ENCODE measurements at places on chromosomes 16 and 17.

DNA sequence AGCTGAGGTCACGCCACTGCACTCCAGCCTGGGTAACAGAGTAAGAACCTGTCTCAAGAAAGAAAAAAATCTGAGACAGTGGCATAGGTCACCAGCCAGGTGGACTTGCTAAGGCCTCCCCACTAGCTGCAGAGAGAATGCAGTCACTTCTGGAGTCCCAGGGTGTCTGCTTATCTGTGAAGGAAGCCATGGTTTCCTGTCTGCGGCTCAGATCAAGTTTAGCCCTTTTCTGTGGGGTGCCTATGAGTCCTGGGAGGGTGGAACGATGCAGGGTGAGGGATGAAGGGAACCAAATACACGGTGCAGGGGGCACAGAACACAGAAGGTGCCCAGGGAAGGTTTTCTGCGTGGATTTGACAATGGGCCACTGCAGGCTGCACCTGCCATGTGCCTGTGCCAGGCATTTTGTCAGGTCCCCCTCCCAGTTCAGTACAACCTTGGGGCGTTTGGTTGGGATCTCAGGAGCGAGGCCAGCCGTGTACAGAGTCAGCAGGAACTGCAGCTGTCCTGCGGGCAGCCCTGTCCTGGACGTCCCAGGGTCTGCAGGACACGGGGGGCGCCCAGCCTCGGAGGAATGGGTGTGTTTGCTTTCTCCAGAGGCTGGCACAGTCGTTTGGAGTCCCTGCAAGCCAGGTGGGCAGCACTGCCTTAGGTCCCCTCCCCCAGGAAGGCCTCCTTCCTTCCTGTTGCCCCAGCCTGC lies 41.8 kb downstream of the RAB11FIP4 start:
- peak; percentile 41 for ATAC-seq

GRCh38 chr17:76474894-76475293 lies 7.5 kb downstream of the AANAT start:
- ATAC-seq, result no peak

GRCh38 chr16:2779978-2780898 lies 3.2 kb upstream of the ELOB start:
- ATAC-seq, result no peak

GRCh38 chr17:7313088-7313889 lies 1.9 kb downstream of the GPS2 start:
- ATAC-seq, result no peak

DNA sequence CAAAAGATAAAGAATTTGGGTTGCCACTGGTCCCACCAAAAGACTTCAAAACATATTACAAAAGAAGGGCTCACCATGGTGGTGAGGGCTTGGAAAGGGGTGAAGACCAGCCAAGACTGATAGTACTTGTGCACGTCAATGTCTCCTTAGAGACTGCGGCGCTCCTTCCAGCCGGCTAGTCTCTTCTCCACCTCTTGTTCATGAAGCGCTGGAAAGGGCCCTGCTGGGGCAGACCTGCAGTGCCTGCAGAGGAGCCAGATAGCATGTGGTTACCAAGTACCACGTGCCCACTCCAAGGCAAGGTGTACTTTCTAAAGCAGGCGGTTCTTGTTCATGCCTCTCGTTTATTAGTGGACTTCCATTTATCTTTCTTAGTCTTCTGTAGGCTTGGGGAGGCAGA lies 92.7 kb upstream of the FAM20A start:
- no peak for ATAC-seq

GRCh38 chr17:67659028-67659427 lies 58.7 kb upstream of the NOL11 start:
- no peak for ATAC-seq

DNA sequence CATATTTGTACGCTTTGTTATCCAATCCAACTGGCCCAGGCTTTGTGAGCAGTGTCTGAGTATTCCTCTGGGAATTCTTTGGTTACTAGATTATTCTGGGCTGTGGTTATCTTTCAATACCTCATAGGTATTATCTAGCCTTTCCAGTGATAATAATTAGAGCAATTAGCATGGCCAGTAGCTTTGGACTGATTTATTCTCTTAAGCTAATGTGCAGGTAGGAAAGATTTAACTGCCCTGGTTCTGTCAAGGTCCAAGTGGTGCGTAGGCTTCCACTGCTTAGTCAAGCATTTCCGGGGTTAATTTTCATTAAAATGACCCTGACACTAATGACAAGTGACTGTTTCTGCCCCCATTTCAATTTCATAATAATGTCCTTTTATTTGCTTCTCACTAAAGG lies 54.2 kb upstream of the PMFBP1 start:
- ATAC-seq, result no peak

DNA sequence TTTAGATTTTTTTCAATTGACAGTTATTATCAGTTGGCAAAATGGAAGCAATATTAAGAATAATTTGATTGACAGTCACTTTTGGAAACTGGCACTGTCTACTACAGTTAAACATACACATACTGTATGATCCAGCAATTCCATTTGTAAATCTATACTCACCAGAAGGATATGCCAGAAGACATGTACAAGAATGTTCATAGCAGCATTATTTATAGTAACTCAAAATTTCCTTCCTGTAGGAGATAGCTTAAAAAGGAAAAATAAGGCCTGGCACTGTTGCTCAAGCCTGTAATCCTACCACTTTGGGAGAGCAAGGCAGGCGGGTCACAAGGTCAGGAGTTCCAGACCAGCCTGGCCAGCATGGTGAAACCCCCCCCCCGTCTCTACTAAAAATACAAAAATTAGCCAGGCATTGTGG lies 89.3 kb downstream of the VMP1 start:
- ATAC-seq, result no peak

GRCh38 chr16:8742068-8742467 lies 55.4 kb downstream of the TMEM186 start:
- no peak for ATAC-seq

DNA sequence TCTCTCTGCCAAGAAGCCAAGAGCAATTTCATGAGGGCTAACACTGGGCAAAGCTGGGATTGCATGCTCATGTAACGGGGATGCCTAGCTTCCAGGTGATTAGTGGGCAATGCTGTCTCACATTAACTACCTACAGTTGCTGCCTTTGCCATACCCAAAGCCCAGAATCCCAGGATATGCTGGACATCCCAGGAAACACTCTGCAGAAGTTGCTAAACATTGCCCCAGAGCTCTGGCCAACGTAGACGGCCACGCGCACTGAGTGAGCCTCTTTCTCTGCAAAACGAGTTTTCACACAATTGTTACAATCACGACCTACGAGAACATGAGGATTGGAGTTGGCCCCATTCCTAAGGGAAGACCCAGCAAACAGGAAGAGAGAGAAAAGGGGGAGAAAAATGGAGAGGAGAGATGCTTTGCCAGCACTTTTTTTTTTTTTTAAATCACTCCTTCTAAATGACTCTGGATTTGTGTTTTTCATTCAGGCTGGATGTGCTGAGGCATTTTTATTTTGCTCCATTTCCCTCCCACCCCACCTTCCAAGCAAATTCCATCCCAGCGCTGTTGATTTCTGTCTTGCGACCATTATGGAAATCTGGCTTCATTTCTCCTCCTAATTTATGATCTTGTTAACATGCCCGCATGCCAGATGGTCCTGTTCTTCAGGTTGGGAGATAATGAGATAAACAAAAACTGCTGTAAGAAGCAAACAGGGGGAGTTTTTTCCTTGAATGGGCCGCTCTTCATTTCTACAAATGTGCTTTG lies 112.8 kb upstream of the DNAH9 start:
- no peak for ATAC-seq

DNA sequence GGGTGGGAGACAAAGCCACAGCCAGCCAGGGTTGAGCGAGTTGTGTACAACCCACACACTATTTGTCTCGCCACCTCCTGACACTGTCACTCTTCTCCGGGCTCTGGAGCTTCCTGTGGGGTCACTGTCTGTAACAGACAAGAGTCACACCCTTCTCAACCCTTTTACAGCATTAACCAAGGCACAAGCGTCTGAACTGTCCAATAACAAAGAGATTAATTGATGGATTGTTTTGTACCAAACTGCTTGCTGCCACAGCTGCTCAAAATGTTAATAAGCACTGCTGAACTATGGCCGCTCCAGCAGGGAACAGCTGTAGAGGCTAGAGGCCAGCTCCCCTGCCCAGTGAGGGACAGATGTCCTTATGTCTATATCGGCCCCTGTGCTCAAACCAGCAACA lies 25.2 kb upstream of the HYDIN start:
- ATAC-seq, result peak; percentile 63

GRCh38 chr17:80729761-80730160 lies 185.1 kb downstream of the RPTOR start:
- ATAC-seq, result no peak

DNA sequence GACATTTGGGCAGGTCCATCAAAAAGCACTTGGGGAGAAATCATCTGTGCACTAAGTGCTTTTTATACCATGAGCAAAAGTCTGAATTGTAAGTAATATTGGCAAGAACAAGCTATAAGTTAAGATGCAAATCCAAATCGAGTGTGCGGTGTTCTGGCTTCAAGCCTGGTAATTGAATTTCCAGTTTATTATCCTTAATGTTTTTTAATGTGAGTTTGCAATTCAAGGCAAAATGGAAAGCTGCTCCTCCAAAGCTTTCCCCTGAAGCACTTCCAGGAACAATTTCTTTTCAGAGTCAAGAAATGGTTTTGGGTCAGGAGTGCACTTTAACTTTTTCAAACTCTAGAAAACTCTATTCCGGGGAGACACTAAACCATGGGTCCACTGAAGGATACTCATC lies 445.7 kb downstream of the TOX3 start:
- ATAC-seq, result no peak

- ATAC-seq, result no peak
Observed at GRCh38 chr17:78819806-78820792, 20.5 kb downstream of the USP36 start.

GRCh38 chr16:49338611-49339265 lies 34.9 kb upstream of the C16orf78 start:
- ATAC-seq, result no peak

GRCh38 chr17:57864273-57864672 lies 14.4 kb upstream of the MRPS23 start:
- no peak for ATAC-seq

- ATAC-seq, result no peak
Observed at GRCh38 chr16:25094596-25094995, 16.9 kb upstream of the LCMT1 start.

- ATAC-seq, result no peak
Observed at GRCh38 chr16:5003211-5003610, 30.5 kb downstream of the NAGPA start.

GRCh38 chr16:86605950-86606349 lies 27.6 kb downstream of the FOXL1 start:
- no peak for ATAC-seq

GRCh38 chr16:69724981-69725479 lies 1.3 kb downstream of the NQO1 start:
- ATAC-seq, result no peak

DNA sequence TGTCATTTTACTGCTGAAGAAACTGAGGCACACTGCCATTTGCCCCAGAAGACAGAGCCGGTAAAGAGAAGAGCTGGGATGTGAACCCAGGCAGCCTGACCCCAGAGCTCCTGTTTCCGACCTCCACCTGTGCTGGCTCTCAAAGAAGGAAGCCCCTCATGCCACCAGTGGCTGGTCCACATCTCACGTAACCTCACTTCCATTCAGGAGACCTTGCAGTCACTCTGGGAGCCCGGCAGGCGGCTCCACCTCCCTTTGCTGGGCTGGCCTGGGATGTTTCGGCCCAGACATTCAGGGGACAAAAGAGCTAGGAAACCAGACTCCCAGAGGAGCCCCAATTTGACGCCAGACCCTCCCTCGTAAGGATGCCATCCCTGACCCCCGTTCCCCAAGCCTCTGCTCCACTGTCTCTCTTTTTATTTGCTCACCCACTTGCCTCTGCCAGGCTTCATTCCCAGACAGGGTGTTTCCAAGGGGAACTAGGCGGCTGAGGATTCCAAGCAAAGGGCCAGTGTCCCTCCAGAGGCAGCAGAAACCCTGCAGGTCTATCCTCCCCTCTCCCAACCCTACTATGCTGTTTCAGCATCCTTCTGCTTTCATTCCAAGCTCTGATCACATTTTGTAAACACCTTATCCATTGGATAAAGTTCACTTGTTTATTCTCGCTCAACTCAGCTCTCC lies 2.8 kb downstream of the TAF1C start:
- no peak for ATAC-seq

- ATAC-seq, result no peak
Observed at GRCh38 chr16:12964461-12964860, 63.1 kb downstream of the SHISA9 start.

DNA sequence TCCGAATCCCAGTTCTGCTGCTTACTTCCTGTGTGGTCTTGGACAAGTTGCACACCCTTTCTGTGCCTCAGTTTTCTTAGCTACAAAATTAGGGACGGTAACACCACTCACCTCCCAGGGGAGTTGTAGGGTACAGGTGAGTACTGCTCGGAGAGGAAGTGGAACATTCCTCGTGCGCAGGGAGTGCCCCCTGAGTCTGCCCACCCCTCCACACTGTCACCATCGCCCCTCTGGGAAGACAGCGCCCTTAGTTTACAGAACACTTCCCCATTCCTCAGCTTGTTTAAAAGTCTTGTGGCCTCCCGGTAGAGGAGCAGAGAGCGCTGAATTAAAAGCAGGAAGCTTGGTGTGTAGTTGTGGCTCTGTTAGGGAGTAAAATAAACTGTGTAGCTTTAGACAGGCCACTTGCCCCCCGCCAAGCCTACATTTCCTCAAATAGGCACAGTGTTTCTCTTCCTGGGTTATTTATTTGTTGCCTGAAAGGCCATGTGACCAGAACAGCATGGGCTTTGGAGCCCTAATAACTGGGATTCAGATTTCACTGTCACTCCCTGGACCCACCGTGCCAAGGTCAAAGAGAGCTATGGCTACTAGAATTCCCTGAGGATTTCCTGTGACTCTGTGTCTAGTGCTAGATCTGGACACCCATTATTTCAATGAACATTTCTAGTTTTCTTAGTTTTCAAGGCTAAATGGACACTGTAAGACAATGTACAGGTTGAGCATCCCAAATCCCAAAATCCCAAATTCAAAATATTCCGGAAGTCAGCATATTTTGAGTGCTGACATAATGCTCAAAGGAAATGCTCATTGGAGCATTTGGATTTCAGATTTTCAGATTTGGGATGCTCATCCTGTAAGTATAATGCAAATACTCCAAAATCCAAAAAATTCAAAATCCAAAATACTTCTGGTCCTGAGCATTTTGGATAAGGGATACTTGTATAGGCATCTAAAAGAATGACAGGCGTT lies 372.5 kb downstream of the SNX29 start:
- peak; percentile 87 for ATAC-seq

GRCh38 chr17:511833-512251 lies 159.2 kb upstream of the RPH3AL start:
- ATAC-seq, result no peak

GRCh38 chr17:29124925-29125273 lies 55.3 kb downstream of the MYO18A start:
- no peak for ATAC-seq

- no peak for ATAC-seq
Observed at GRCh38 chr17:33209671-33210070, 83.4 kb downstream of the ASIC2 start.
